ENCODE measurements at places on chromosomes 4 and X.

DNA sequence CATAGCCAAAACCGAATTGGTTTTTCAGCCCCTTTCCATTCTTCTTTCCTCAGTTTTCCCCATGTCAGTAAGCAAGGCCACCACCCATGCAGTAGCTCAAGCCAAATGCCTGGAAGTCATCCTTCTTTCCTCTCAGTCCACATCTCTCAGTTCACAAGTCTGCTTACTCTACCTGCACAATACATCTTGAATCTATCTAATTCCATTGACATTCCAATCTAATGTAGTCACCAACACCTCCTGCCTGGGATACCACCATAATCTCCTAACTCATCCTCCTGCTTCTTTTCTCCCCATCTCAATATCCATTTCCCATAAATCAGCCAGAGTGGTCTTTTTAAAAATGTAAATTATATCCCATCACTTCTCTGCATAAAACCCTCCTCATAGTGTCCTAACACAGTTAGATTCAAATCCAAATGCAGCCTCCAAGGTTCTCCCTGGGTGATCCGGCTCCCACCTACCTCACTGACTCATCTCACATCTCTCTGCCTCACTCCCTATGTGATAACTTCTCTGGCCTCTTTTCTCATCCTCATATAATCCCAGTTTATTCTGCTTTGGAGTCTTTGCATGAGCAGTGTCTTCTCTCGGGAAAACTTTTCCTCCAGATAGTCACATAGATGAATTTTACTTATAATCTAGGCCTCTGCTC is 26.9 kb downstream of the KCNIP4 start:
- no peak for DNase-seq

DNA sequence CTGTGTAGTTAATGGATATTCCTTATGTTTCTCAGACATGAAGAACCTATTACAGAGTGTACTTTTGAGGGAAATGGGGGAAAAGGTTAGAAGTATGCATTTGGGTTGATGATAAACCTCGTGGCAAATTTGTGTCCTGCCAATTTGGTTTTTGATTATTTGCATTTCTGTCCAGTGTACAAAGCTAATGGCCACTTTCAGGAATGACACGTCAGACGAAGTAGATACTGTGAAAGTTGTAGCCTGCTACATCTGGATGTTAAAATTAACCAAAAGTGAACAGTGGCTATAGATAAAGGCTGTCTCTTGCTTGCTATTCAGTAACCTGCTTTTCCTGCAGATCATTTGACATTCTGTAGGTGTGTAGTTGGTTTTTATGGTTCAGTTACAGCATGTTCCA is 1.0 kb downstream of the PRDX4 start:
- no peak for DNase-seq

DNA sequence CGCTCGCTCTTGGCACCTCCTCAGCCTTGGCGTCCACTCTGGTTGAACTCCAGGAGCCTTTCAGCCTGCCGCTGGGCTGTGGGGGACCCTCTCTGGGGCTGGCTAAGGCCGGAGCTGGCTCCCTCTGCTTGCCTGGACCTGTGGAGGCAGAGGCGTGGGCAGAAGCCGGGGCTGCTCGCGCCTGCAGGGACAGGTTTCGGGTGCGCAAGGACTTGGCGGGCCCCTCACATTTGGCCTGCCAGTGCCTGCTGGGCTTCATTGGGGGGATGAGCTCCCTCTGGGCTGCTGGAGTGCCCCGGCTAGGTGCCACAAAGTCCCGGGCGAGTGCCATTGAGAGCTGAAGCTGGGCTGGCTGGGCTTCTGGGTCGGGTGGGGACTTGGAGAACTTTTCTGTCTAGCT is 371.7 kb downstream of the FAM133A start:
- DNase-seq, result no peak

- DNase-seq, result no peak
Observed at GRCh38 chr4:12861422-12861821, 622.7 kb downstream of the RAB28 start.

GRCh38 chr4:147090486-147090885 is 144.8 kb upstream of the TTC29 start:
- DNase-seq, result no peak

- no peak for DNase-seq
Observed at GRCh38 chr4:171629182-171629581, 184.0 kb upstream of the GALNTL6 start.

GRCh38 chr4:166594326-166594946 is 639.9 kb downstream of the SPOCK3 start:
- DNase-seq, result peak; percentile 38

DNA sequence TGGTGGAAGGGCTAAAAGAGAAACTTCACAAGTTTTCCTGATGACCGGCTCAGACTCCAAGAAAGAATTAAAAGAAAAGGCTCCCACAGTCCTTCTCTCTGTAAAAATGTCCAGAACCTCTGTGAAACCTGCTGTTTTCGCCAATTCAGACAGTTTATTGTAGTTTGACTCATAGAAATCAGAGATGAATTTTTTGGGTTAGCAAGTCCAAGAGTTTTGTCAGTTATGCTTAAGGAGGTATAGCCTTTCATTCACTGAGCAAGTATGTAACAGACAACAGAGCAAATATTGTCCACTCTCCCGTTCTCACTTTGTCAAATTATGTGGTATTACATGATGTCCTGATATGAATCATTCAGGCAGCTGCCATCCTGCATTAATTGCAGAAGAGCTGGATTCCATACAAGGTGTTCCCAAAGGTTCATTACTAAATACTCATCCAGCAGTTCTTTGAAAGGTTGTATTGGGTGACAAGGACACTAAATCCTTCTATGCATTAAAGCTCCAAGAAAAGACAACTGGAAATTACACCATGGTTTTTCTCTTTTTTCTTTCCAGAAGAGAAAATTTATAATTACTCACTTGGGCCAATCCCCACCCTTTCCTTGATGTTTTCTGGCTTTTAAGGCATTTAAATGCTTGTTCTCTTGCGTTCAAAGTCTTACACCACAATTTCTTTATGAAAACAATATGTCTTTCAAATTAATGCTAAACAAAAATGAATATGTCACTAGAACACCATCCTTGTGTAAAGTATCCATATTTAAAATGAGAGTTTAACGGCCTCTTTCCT is 30.0 kb upstream of the PLAC1 start:
- no peak for DNase-seq

- peak; percentile 22 for DNase-seq
Observed at GRCh38 chrX:21741869-21742701, 15.8 kb downstream of the SMPX start.

GRCh38 chr4:124902001-124902515 is 189.5 kb upstream of the ANKRD50 start:
- DNase-seq, result peak; percentile 3

Measured in NCI-H146 (cell line).